ENCODE measurements at places on chromosomes 11 and 22. TPM values are rescaled to one million over a fixed set of nuclear protein-coding genes. Genes with fewer than 3 reads are reported as not detected.

Gene CPT1B
- total RNA-seq = 18.2 TPM

Gene SPON1
- 53.5 TPM for total RNA-seq

Gene CASP4
- 1.9 TPM for total RNA-seq

Gene OR56A5
- not detected for total RNA-seq

Gene BANF1
- total RNA-seq = 16.9 TPM

Gene MS4A15
- total RNA-seq = not detected

Gene SEPTIN3
- 227 TPM for total RNA-seq

Gene TPST2
- total RNA-seq = 19.4 TPM

Gene TTC28
- 243 TPM for total RNA-seq

Gene ZC3H12C
- 33.5 TPM for total RNA-seq

Gene LRRC4C
- total RNA-seq = 99.8 TPM

Gene TRPM5
- not detected for total RNA-seq

Gene MYRF
- 2.8 TPM for total RNA-seq

Gene OR52N4
- total RNA-seq = 0.63 TPM

Gene DEFB131B
- total RNA-seq = not detected

Gene HEPN1
- not detected for total RNA-seq

Gene IGF2
- 3.1 TPM for total RNA-seq

Gene CD248
- 1.3 TPM for total RNA-seq

Gene KRTAP5-5
- not detected for total RNA-seq

Gene OR2D2
- total RNA-seq = 2.2 TPM

Gene OR52E8
- total RNA-seq = 0.63 TPM

Gene SHISAL1
- total RNA-seq = 25.7 TPM

Gene CBLIF
- total RNA-seq = not detected

Gene SMC1B
- total RNA-seq = not detected

Gene OR8A1
- not detected for total RNA-seq

Gene VWA5A
- total RNA-seq = 4.1 TPM

Gene CNTF
- total RNA-seq = 5.6 TPM

Gene ZMAT5
- 11.9 TPM for total RNA-seq

Gene SCO2
- total RNA-seq = 1.3 TPM

Gene CCDC73
- total RNA-seq = not detected

Gene TMEM132A
- 139 TPM for total RNA-seq

Gene C11orf21
- not detected for total RNA-seq

Gene GGTLC3
- total RNA-seq = not detected

Gene ACR
- total RNA-seq = not detected

Gene ANO9
- not detected for total RNA-seq

Gene KRTAP5-1
- not detected for total RNA-seq

Gene RRP8
- 25.7 TPM for total RNA-seq

Gene MIOX
- not detected for total RNA-seq

Gene XKR3
- not detected for total RNA-seq

All from parietal lobe (tissue), 2 donors.